Stimulated activated CD8-positive, alpha-beta memory T cell treated with anti-CD3 and anti-CD28 coated beads, Interleukin-7, amount 100 ng/mL, for 4 hours (primary cell): ENCODE measurements at places on chromosomes 11 and 22.

DNA sequence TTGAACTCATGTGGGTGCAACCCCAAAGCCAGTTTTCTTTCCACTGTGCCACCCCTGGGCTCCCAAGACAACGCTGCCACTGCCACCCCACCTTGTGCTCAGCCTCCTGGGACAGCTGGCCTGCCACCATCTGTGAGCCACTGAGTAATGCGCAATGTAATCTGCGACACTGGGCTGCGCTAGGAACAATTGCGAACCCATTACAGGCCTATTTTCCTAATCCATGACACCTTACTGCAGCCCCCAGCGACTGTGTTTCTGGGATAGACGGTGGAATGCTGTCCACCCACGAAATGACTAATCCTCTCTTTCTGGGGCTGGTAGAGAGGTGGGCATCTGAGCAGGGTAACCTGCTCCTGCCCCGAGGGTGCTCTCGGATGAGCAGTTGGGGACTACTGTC is 22.2 kb downstream of the FLRT1 start:
- no peak for DNase-seq

DNA sequence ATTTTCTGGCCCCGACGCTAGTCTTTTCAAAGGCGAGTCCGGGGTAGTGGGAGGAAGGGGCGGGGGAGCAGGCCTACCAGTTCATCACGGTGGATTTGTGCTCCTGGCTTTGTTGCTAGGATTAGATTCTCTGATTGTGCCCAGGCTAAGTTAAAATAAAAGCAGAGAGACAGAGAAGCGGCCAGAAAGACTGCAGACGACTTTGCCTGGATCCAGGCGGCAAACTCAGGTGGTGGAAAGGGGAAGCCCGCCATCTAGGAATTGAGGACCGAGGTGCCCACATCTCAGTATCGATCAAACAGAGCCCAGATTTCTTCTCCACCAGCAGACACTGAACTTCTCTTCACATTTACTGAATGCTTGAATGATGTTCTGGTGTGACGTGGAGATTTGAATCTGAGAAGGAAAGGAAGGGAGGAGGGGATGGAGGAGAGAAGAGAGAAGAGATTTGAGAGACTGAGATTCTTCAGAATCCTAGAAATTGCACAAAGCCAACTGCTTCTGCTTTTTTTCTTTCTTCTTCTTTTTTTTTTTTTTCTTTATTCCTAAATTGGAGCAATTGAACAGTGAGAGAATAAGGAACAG is 2.7 kb downstream of the FAT3 start:
- no peak for DNase-seq

GRCh38 chr11:96242191-96242847 is 100.7 kb downstream of the MAML2 start:
- no peak for DNase-seq

DNA sequence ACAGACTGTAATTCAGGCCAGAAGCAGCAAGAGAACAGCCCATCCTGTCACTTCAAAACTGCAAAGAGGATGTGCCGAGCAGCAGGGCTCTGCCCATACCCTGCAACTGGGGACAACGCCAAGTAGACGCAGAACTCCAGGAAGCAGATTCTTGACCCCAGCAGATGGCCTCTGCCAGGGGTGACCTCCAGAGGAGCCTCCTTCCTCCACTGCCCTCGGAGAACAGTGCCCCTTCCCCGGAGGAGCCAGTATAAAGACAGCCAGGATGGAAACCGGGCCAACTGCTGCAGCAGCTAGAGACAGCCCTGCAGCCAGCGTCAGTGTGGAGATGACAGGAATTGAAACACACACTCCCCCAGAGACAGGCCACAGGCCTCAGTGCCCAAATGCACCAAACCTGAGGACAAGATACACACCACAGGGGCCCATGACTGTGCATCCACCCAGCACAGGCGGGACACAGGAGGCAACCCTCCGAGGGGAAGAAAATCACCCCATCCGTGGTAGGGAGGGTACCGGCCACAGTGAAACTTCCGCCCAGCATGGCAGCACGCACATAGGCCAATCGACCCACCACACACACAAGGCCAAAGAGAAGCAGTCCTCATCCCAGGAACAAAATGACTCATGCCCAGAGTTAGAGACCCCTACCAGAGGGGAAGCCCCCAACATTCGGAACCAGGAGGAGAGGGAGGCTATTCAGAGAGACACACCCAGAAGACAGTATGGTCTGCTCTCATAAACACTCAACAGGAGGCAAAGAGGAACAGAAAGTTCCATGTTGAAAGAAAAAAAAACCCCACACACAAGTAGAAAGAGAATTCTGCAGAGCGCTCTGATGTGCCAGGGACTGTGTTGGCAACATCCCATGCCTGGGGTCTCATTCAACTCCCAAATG is 5.6 kb downstream of the AHNAK start:
- DNase-seq = no peak

- DNase-seq = no peak
These were observed 43.9 kb upstream of the DLAT start for GRCh38 chr11:111981270-111981669.

- no peak for DNase-seq
These were observed 306.8 kb upstream of the DDI1 start for GRCh38 chr11:103729617-103730016.

GRCh38 chr11:125036933-125037332 is 26.2 kb upstream of the SLC37A2 start:
- DNase-seq = no peak
